ENCODE measurements at places on chromosomes 2 and 18.

- no peak for DNase-seq
These were observed 75.6 kb downstream of the MBP start for GRCh38 chr18:77057006-77057395.

DNA sequence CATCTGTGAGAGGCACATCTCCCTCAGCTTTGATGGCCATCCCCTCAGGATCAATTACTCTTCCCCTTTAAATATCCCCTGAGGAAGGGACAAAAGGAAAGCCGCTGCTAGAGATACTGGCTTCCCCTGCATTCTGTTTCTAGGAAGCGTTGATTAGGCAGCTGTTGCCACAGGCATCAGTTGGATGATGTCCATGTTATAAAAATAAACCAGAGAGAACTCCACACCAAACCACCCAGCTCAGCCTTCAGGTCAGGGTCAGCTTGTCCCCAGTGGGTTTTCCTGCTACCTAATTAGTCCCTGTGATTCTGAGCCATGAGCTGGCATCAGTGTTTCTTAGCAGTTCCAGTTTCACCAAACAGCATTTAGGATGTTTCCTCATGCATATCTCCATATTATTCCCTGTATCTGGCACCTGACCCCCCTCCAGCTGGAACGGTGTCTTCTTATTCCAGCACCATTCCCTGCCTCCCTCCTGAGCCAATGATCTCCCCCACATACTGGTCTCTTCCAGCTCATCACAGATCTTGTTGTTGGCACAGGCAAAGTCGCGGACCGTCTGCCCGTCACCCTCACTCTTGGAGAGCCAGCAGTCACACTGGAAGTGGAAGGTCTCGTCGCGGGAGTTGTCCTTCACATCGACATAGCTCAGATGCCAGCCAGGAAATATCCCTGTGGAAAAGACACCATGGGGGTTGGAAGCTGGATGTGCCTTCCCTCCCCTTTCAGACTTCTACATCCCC lies 168.4 kb downstream of the LOXHD1 start:
- no peak for DNase-seq

DNA sequence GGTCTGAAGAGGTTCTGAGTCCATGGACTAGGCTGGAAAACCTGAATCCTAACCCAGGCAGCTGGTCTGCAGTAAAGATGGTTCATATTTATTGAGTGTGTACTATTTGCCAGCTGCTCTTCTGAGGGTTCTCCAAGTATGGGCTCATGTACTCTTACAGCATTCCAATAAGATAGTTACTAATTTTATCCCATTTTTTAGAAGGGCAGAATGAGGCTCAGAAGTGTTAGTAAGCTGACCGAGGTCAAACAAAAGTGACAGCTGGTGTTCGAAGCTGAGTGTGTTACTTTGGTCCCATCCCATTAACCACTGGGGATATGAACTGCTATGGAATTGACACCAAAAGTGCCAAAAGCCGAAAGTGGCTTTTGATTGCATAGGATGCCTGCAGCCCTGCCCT lies 76.9 kb downstream of the CABLES1 start:
- DNase-seq = no peak

GRCh38 chr18:73245345-73245744 lies 377.6 kb upstream of the NETO1 start:
- no peak for DNase-seq

DNA sequence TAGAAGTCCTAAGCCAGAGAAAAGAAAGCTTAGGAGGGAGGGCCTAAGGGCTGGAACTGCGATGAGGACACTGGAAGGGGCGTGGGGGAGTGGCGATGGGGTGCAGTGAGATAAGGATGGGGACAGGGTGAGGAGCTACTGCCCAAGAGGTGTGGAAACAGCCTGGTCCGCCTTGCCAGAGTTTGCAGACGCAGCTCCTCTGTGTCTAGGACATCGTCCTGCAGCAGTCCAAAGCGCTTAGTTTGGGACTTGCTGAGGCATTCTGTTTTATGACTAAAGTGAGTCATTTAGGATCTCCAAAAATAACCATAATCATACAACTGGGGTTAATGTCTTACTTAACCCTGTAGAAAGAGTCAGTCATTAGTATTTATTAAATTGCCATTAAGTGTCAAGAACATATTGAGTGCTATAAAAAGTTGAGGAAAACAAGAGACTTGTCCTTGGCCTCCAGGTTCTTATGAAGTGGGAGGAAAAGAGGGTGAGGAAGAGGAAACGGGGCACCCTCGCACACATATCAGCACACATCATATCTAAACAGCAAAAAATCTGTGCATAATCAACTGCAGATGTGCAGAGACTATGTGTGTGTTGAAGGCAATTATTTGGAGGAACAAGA lies 74.8 kb downstream of the CDK15 start:
- DNase-seq = no peak

GRCh38 chr2:177667626-177668025 lies 275.1 kb downstream of the AGPS start:
- no peak for DNase-seq

DNA sequence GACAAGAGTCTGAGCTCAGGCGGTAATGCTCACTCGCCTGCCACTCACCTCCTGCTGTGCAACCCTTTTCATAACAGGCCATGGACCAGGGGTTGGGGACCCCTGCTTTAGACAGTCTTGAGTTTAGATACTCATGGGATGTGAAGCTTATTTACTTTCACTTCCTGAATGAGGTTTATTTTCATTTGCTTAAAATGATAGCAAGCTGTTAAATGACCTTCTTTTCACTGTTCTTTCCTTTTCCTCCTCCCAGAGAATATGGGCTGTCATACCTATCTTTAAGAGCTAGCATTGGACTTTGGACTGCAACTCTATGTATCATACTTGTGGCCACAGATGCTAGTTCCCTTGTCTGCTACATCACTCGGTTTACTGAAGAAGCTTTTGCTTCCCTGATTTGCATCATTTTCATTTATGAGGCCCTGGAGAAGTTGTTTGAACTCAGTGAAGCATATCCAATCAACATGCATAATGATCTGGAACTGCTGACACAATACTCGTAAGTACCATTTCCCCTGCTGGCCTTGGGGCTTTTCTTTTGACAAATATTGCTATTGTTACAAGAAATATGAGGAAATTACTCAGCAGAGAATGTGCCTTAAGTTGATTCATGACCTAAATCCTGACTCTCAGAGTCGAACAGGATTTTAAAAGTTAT lies 168.5 kb downstream of the DPP4 start:
- no peak for DNase-seq

GRCh38 chr2:233369897-233370685 lies 15.8 kb downstream of the DGKD start:
- DNase-seq = no peak

DNA sequence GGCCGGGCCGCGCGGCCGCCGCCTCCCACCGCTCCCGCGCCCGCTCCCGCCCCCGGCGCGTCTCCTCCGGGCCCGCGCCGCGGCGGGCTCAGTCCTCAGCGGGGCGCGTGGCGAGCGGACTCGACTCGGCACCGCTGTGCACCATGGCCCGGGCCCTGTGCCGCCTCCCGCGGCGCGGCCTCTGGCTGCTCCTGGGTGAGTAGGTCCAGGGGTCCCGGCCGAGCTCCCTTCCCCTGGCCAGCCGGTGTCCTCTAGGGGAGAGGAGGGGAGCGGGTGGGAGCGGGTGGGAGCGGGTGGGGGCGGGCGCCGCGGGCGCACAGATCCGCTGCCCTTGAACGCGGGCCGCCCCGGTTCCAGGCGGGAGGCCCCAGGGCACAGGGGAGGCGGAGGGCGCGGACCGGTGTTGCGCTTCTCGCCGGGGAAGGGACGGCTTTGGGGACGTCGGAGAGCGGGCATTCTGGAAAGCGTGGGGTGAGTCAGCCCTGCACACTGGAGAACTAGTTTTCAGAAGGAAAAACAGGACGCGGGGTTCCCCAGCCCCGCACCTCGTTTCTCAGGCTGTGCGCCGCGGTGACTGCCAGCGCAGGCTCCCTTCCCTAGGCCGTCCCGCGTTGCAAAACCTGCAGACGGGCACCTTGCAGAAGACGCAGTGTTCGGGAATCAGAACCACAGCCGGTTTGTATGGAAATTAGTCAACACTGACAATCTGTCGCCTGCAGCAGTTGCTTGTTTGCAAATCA lies at the start of gene RAMP1:
TSS of gene RAMP1 (plus strand) at position 91 of the 740 bp plus-strand sequence. CDS start at position 144, 53 bp downstream.
- no peak for DNase-seq

DNA sequence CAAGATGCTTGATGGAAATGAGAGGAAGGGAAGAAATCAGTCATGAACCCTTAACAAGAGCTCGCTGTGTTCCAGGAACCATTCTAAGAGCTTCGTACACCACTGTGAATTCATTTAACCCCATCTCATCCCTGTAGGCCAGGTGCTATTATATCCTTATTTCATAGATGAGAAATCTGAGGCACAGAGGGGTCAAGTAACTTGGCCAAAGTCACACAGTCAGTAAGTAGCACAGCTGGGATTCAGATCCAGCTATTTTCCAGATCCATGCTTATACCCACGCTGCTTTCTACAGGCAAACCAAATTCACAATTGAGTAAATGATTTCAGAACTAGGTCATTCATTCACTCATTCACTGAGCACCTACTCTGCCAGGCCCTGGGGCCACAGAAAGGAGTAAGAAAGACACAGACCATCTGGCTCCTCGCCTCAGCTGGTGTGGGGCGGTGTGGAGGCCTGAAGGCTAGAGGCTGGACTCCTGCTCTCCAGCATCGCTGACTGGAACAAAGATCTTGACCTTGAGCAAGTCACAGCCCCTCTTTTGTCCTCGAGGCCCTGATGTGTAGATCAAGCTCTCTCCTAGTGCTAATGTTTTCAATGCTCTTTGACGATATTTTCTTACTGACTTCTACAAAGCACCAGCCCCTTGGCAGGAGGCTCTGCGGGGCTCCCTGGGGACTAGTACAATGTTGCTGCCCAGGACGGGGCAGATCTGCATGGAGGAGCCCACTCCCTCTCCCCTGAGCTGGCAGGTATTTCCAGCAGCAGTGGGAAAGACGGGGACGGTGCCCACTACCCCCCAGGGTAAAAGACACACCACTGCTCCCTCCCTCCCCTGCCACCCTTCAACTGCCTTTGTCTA lies 26.5 kb downstream of the STEAP3 start:
- no peak for DNase-seq

DNA sequence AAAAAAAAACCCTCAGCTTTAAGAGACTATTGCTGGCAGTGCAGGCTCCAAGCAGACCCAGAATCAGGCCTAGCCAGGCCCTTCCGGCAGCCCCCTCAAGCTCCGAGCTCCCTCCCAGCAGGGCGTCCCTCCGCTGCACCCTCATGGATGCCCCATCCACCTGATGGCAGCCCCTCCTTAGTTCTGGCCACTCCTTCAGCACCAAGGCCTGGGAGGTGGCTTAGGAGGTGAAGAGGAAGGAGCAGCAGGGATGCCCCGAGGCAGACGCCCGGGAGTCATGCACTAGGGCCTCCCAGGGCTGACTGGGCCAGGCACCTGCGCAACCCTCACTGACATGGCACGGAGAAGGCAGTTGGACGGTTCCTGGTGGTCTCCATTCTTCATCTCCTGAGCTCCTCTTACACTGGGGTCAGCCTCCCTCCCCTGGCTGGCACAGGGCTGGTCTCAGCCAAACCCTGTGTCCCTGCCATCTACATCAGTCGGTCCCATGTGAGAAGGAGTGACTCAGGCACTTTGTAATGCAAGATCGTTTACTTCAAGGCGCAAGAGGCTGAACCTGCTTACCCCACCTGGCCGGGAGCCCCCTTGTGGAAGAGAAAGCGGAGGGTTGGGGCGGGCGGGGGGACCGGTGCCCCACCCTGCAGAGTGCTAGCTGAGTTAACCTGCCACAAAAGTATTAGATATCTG lies 53.5 kb upstream of the ID2 start:
- no peak for DNase-seq
